ENCODE measurements at places on chromosomes 2 and 18.
A peak's percentile ranks its signal among the peaks of the same experiment; 100 is the strongest.

DNA sequence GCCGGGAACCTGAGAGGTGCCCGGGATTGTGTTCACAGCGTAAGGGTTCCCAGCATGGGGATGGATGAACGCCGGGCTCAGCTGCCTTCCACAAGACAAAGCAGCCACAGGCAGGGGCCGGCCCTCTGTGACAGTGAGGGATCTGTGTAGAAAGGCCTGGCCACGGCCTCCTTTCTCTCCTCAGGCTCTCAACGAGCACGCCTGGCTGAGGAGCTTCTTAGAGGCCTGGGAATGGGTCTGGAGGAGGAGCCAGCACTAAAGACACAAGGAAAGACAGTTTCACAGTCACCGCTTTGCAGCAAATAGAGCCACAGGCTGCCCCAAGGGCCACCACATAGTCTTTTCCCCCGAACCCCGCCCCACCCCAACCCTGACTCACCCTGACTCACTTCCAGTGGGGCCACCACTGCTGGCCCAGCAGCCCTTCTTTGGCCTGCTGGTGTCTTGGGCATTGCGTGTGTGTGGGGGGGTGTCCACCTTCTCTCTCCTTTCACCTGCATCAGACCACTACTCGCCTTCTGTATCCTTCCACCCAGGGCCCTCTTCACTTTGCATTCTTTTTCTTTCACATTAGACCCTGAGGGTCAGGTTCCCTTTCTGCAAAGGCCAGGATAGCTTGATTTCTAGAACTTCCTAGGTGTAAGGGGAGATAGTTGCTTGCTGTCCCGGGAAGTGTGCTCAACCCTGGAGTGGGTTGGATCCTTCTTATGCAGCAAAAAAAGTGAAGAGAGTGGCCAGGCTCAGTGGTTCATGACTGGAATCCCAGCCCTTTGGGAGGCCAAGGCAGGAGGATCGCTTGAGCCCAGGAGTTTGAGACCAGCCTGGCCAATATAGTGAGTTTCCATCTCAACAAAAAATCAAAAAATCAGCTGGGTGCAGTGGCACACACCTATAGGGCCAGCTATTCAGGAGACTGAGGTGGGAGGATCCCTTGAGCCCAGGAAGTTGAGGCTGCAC lies 19.3 kb upstream of the HPCAL1 start:
- DNase-seq = no peak

- peak; percentile 86 for DNase-seq
Measured at GRCh38 chr2:85753525-85754312, at the start of gene ATOH8. Gene ATOH8 (plus strand): TSS chr2:85753991. CDS start chr2:85754190, 199 bp downstream.

DNA sequence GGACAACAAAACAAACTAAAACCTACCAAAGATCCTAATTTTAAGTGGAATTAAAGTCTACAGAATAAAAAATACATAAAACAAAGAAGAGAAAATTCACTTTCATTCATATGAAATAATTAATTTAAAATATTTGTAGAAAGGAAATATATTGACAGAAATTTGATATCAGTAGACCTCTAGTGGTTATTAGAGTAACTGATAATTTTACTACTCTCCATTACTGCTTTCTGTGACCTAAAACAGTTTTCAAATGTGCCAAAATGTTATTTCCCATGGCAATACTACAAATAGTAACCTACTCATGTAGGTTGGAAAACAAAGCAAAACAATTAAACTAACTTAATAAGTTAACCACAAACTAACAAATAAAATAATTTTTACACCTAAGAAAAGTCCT lies 147.1 kb downstream of the NOL4 start:
- DNase-seq = no peak

DNA sequence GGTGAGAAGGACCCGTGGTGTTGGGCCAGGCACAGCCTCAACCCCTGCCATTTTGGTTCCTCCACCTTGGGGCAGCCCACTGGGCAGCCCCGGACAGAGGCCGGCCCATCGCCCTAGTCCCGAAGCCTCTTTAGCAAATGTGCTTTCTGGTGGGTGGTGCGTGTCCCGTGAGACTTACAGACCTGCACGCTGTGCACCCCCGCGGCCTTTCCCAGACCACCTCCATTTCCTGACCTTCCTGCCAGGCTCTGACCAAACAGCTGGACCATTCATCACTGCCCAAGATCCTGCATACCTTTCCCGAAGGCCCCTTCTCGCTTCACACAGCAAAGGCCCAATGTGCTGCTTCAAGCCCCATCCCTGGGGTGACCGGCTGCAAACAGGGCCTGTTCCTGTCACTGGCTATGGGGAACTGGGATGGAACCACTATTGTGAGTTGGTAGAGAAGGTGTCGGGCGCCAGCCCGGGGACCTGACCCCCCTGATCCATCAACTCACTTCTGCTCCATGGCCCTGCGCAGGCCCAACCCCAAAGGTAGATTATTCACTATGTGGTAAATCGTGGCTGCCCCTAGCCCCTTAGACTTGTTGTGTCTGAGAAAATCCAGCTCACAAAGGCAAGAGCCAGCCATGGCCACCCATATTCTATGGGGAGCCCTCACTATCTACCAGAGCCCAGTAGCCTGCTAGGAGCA lies 341.0 kb downstream of the EIPR1 start:
- DNase-seq = no peak

GRCh38 chr2:236618370-236618769 lies 48.7 kb downstream of the ACKR3 start:
- DNase-seq = no peak

GRCh38 chr18:75931079-75931478 lies 503.6 kb upstream of the SMIM21 start:
- no peak for DNase-seq

DNA sequence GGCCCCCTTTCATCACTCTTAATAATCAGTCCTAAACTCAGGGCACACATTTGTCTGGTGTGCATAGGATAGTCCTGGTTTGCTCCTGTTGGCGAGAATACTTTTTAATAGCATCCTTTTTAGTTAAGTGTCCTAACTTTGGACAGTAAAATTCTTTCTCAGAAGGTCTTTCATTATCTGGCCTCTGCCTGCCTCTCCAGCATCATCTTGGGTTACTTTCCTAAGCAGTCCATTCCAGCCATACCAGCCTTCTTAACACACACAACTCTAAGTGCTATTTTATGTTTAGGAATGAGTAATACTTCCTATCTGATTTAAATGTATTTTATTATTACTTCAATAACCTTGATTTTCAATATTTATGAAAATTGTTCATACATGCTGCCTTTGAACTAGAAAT lies 151.0 kb downstream of the ACOXL start:
- DNase-seq = no peak

DNA sequence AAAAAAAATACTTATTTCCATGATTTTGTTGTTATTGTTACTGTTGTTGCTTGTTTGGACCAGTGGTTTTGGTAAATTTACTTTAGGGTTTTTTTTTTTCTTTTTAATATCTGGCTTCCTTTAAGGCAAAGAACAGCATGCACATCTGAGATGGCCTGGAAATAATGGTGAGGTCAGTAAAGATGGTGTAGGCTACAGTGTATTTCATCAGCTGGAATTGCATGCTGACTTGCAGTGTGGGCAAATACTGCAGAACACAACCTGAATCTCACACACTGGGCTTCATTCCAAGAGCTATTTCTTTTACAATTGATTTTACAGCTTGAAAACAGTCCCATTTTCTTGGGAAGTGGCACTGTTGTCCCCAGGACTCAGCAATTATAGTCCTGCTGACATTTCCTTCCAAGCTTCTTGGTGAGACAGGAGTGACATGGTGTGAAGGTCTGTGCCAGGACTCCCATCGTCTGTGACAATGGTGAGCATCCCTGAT lies 376.1 kb upstream of the SOX11 start:
- no peak for DNase-seq

GRCh38 chr18:60982329-60982695 lies 350.9 kb upstream of the CDH20 start:
- DNase-seq = no peak

Data from right forelimb (tissue), 1 donor.